BJ (cell line): ENCODE measurements at places on chromosomes 7 and 10. TPM values are rescaled to one million over a fixed set of nuclear protein-coding genes. Genes with fewer than 3 reads are reported as not detected.

Gene HMX2
- not detected in 2 replicates for polyA plus RNA-seq

DNA sequence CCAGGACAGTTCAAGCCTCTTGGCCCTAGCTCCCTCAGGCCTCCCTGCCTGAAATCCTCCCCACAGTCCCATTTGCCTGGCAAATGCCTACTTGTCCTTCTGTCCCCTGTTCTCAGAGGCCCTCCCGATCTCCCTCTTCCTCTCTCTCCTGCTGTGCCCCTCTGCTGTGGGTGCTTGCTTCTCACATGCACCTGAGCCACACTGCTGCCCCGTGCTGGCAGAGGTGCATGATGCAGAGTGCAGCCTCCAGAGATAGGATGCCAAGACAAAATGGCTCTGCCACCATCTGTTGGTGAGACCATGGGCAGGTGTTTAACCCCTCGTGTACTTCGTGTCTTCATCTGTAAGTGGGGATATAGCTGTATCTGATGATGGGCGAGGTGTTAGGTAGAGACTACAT lies 158.4 kb downstream of the RGS10 start:
- DNase-seq = no peak

GRCh38 chr7:132131196-132131595 lies 445.1 kb downstream of the PLXNA4 start:
- no peak for DNase-seq

- DNase-seq = no peak
Observed at GRCh38 chr10:130016993-130017630, 53.0 kb upstream of the EBF3 start.

Gene UCMA
- polyA plus RNA-seq = not detected in 2 replicates

DNA sequence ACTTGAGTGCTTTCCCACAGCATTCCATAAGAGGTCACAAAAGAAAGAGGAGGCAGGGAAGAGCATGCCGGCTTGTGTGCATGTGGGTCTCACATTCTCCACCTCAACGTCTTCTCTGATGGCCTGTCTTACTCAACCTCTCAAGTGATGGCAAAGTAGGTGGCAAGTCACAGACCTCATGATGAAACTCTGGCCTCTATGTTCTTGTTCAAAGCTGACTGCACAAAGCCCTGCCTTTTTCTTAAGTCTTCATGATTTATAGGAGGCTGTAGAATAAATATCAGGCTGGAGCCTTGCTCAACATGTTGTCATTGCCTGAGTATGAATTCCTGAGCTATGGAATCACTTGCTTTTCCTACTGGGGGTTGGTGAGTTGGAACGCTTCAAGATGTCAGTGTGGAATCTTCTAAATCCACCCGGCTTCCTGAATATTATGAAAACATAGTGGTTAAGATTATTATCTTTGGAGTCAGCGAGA lies 213.6 kb upstream of the INHBA start:
- peak; percentile 99 for DNase-seq

DNA sequence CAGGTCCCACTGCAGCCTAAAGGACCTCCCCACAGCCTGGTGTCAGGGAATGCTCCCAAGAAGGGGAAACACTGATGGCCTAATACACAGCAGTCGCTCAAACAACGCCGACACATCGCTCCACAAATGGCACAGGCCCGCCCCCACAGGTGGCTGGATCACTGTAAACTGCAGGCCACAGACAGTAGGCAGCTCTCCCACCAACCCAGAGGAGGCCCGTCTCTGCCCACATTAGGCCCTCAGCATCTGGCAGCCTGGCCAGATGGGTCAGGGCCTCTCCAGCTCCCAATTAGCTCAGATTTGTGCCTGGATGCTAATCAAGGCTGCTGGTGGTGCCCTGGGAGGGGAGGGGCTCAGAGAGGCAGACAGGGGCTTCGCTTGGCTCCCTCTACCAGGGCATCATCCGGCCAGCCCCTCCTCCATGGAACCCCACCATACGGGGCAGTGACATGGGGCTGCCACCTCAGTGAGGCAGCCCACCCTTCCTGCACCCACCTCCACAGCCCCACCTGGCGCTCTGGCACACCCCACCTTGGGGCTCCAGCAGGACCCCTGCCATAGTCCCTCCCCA lies 42.7 kb downstream of the CAMK2B start:
- DNase-seq = no peak

- DNase-seq = no peak
Observed at GRCh38 chr10:92003258-92003657, 79.7 kb downstream of the BTAF1 start.

Gene CXCL12
- polyA plus RNA-seq = 201 and 217 TPM in 2 replicates

DNA sequence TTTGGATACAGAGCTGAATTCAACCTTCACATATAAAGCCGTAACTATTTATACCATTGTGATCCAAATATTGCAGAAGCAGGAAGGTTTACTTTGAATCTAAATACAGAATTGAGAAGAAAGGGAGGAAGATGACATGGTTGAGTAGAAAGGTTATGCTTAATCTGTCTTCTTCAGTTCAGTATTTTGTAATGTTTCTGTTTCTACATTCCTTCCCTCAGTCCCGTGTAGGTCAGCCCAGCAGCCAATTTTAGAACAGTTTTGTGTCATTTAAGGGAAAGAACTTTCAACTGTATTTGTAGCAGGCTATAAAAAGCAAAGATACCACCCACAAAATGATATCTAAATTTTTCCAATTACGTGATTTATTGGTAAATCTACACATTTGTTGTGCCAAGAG lies 97.4 kb downstream of the CPED1 start:
- DNase-seq = no peak

- no peak for DNase-seq
Observed at GRCh38 chr7:158689488-158689887, 15.1 kb downstream of the NCAPG2 start.

Gene NKX1-2
- polyA plus RNA-seq = not detected in 2 replicates

DNA sequence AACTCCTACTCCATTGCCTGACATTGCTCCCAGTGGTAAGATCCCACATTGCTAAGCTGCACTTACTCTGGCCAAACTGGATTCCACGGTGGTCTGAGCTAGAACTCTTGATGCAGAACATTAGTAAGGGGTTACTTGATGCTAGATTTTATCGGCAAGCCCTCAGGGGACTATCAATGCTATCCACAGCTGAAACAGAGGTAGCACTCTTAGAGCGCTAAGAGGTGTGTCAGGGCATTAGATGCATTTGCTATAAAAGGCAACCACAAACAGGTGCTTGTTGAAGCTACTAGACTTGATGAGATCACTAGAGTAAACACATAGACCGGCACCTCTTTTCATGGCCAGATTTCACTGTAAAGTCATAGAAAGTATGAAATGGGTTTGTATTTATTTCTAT lies 116.3 kb downstream of the MDFIC start:
- no peak for DNase-seq

- DNase-seq = no peak
Observed at GRCh38 chr10:103765168-103765567, 90.2 kb downstream of the SH3PXD2A start.

GRCh38 chr10:110067960-110068770 lies 60.4 kb downstream of the ADD3 start:
- DNase-seq = no peak

GRCh38 chr10:30155401-30155800 lies 96.0 kb upstream of the JCAD start:
- DNase-seq = no peak

DNA sequence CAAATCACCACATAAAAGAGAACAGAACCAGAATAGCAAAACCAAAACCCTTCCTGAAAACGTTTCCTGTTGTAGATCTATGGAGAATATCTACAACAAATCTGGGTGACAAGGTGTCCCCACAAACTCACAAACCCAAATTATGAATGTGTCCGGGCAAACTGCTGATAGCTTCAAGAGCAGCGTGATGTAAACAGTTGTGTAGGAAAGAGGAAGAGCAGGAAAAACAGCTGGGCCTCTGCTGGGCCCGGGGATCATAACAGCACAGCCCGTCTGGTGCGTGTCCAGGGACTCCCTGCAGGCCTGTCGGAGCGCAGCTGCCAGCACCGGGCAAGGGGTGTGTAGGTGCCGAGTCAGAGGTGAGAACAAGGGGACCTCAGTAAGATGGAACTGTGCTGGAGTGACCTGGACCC lies 53.7 kb downstream of the KCNH2 start:
- no peak for DNase-seq
